Glutamatergic neuron (in vitro differentiated cells): ENCODE measurements at places on chromosomes 5 and 9.

GRCh38 chr5:99795031-99795430 is 740.1 kb upstream of the FAM174A start:
- no peak overlapping the region for H3K4me3 ChIP-seq
- H3K36me3 ChIP-seq, result no peaks in the 10 kb centered on the region
- no peak overlapping the region for H3K27ac ChIP-seq
- no peak for DNase-seq
- no peaks in the 10 kb centered on the region for H3K27me3 ChIP-seq
- no peaks in the 10 kb centered on the region for H3K4me1 ChIP-seq

- H3K36me3 ChIP-seq, result peaks cover 27% of the 10 kb centered on the region
- DNase-seq, result peak; percentile 4
- peaks cover 4% of the 10 kb centered on the region for H3K27me3 ChIP-seq
- H3K4me3 ChIP-seq, result no peak overlapping the region
- H3K27ac ChIP-seq, result no peak overlapping the region
These were observed 14.0 kb upstream of the PDLIM4 start for GRCh38 chr5:132243366-132243977.

GRCh38 chr9:128250839-128251731 is 24.7 kb downstream of the GOLGA2 start:
- H3K27me3 ChIP-seq, result peaks cover 24% of the 10 kb centered on the region
- H3K4me1 ChIP-seq, result peaks cover 20% of the 10 kb centered on the region
- H3K36me3 ChIP-seq, result peaks cover 6% of the 10 kb centered on the region
- no peak overlapping the region for H3K27ac ChIP-seq

DNA sequence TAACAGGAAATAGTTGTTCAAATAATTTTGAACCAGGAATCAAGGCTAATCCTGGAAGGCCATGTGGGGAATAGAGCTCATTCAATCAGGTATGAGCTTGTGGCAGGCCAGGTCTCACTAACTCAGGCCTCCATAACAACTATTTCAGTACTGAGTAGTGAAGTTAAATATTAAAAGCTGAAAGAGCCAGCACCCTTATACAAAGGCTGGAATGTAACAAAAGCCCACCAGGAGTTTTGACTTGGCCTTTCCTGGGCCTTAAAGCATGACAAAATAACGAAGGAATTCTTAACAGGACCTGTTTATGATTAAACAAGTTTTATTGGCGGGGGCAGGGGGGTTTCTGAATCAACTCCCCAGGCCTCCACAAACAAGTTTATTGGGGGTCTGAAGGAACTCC is 1146.7 kb downstream of the CDH9 start:
- H3K4me3 ChIP-seq, result no peak overlapping the region
- H3K4me1 ChIP-seq, result no peaks in the 10 kb centered on the region
- H3K36me3 ChIP-seq, result peaks cover 14% of the 10 kb centered on the region
- H3K27me3 ChIP-seq, result no peaks in the 10 kb centered on the region
- DNase-seq, result no peak

GRCh38 chr5:14859980-14860379 is 11.6 kb downstream of the ANKH start:
- no peak overlapping the region for H3K4me3 ChIP-seq
- no peak for DNase-seq
- no peak overlapping the region for H3K27ac ChIP-seq
- H3K36me3 ChIP-seq, result peaks cover 8% of the 10 kb centered on the region

GRCh38 chr9:21695874-21696341 is 106.5 kb upstream of the MTAP start:
- no peak overlapping the region for H3K27ac ChIP-seq
- DNase-seq, result no peak
- no peak overlapping the region for H3K4me3 ChIP-seq

- H3K4me1 ChIP-seq, result no peaks in the 10 kb centered on the region
- H3K27me3 ChIP-seq, result peaks cover 3% of the 10 kb centered on the region
- no peak overlapping the region for H3K4me3 ChIP-seq
These were observed 25.5 kb downstream of the ESM1 start for GRCh38 chr5:54959673-54960418.

DNA sequence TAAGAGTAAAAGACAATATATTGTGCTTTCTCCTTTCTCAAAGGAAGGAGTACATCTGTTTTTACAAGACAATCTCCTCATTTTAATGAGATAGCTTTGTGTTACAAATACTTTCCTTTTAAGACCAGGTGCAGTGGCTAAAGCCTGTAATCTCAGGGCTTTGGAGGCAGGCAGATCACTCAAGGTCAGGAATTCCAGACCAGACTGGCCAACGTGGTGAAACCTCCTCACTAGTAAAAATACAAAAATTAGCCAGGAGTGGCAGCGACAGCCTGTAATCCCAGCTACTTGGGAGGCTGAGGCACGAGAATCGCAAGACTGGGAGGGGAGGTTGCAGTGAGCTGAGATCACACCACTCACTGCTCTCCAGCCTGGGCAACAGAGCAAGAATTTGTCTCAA is 11.8 kb downstream of the TMEM161B start:
- H3K4me3 ChIP-seq, result no peak overlapping the region
- no peaks in the 10 kb centered on the region for H3K27me3 ChIP-seq
- H3K36me3 ChIP-seq, result no peaks in the 10 kb centered on the region
- no peak for DNase-seq
- no peaks in the 10 kb centered on the region for H3K4me1 ChIP-seq
- H3K27ac ChIP-seq, result no peak overlapping the region
